ENCODE measurements at places on chromosomes 11 and 22.

DNA sequence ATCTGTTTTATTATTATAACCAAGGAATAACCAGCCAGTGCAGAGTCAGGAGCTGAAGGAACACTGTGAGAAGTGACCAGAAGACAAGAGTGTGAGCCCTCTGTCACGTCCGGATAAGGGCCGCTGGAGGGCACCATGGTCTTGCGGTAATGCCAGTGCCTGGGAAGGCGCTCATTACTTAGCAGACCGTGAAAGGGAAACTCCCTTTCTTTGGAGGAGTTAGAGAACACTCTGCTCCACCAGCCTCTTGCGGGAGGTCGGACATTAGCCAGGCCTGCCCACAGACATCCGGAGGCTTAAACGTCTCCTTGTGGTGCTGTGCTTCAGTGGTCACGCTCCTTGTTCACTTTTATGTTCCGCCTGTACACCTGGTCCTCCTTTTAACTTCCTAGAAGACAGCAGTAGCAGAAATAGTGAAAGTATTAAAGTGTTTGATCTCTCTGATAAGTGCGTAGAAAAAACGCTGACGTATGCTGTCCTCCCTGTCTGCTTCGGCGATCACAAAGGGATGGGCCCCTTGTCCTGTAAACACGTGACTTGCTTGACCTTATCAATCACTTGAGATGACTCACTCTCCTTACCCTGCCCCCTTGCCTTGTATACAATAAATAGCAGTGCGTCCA is 120.6 kb upstream of the LMO1 start:
- peak; percentile 46 for DNase-seq

GRCh38 chr11:70220136-70220535 is 17.0 kb downstream of the FADD start:
- DNase-seq, result no peak

DNA sequence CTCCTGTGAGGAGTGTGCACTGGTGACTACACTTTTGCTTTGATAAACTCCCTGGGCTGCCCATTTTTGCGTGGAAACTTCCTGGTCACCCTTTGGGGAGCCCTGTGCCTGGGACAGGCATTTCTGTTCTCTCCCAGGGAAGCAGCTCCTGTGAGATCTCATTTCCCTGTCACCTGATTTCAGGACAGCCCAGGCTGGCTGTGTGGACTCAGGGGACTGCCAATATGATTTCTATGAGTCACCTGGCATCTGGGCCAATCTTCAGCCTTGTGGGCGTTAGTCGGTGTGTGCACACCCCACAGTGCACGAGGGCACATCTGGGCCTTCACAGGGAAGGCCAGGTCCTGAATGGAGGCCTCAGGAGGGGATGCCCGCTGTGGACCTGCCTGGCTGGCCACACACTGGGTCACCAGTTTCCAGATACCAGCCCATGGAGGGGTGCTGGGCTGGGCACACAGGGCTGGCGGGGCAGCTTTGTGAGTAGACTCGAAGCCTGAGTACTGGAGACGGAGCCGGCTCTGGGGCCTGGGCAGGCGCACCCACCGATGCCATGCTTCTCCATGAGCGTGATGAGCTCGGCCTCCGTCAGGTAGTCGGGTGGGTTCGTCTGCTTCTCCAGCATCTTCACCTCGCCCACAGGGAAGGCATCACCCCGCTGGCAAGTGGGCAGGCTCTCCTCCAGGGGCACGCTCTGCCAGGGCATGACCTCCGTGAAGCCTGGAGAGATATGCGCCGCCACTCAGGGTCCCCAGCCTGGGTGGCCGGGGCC is 9.4 kb upstream of the PPM1F start:
- DNase-seq, result no peak

DNA sequence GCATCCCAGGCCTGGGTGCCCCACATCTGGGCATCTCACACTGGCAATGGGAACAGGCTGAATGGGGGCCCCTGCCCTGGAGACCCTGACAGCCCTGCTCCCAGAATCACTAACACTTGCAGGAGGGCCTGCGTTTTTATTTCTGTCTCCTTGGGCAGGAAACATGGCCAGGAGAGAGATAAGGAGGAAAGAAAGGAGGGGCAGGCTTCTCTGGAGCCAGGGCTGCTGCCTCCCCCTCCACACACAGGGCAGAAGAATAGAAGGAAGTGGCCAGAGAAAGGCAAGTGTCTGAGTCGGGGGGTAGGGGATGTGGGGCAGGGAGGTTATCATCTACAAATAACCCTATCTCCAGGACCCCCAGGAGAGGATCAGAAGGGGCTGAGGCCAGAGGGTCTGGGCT is 25.5 kb upstream of the TSPAN18 start:
- no peak for DNase-seq

DNA sequence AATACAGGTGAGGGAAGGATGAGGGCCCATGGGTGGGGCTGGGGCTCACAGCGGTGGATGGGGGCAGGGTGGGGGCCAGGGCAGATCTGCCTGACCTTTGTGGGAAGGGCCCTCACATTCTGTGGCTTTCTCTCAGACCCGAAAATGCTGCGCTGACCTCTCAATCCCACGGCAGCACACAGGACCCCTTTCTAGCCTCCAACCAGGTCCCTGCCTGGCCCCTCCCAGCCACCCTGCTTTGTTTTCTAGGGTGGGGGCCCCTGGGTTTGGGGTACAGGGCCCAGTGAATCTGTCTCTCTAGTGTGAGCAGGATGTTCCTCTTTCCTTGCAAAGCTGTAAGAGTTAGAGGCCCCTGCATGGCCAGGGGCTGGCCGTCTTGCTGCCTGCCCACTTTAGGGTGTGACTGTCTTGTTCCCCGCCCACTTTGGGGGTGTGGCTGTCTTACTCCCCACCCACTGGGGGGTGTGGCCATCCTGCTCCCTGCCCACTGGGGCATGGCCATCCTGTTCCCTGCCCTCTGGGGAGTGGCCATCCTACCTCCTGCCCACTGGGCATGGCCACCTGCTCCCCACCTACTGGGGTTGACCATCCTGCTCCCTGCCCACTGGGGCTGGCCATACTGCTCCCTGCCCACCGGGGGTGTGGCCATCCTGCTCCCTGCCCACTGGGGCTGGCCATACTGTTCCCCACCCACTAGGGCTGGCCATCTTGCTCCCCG is 11.5 kb downstream of the PARVG start:
- peak; percentile 77 for DNase-seq

- DNase-seq, result no peak
These were observed 27.9 kb downstream of the PIWIL4 start for GRCh38 chr11:94595076-94595475.

DNA sequence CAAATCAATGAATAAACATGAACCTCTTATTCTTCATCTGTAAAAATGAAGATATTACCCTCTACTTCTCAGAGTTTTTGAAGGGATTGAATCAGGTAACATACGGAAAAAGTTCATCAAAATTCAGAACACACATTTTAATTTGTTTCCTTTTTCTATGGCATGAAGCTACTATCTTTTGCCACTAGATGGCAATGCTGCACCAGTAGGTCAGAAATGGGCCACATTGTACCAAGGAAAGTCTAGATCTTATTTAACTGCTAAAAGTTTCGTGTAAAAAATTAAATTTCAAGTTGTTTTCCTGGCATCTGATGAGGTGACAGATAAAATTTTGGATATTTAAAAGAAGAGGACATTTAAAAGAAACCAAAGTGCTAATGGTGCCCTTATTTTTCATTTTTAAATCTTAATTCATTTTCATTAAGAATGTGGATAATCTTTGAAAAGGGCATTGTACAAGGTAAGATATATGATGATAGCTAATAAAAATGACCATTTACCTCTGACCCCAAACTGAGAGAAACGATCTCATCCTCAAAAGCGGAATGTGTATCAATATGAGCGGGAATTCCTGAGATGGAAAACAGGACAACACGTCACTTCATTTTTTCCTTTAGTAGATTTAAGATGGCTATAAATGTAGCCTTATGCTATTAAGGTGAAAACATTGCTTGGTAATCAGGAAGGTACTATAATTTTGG is 16.1 kb downstream of the ALKBH8 start:
- peak; percentile 50 for DNase-seq

DNA sequence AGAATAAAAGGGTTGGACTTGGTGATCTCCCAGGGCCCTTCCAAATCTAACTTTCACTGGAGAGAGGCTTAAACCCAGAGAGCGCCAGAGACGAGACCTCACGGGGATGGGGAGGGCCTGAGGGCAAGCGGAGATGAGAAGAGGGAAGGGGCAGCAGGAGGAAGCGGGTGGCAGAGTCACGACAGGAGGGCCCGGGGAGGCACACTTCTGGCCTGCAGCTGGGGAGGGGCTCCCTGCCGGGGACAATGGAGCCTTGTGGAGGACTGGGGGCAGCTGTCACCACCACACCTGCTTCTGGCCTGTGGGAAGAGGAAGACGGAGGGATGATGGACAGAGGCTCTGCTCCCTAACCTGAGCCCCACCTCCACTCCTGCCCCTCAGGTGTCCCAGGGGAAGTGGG is 40.2 kb downstream of the PDE2A start:
- DNase-seq, result no peak

DNA sequence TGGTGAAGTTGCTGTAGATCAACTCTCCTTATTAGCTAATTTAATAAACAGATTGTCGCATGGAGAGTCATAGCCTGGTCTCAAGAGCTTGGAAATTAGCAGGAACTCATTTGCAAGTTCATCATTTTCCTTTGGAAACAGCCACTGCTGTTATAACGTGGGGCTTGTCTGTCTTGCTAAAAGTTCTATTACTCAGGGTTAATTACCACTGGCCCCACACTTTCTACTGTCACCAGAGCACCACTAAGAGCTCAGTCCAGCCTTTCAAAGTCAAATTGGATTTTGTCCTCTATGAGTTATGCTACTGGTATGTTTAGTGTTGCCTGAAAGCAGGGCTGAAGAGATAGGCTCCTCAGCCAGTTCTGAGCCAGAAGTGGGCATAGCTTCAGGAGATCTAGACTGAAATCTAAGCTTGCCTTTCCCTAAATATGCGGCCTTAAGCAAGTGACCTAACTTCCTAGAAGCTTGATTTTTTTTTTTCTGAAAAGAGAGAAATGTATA is 292.2 kb downstream of the INSC start:
- no peak for DNase-seq

DNA sequence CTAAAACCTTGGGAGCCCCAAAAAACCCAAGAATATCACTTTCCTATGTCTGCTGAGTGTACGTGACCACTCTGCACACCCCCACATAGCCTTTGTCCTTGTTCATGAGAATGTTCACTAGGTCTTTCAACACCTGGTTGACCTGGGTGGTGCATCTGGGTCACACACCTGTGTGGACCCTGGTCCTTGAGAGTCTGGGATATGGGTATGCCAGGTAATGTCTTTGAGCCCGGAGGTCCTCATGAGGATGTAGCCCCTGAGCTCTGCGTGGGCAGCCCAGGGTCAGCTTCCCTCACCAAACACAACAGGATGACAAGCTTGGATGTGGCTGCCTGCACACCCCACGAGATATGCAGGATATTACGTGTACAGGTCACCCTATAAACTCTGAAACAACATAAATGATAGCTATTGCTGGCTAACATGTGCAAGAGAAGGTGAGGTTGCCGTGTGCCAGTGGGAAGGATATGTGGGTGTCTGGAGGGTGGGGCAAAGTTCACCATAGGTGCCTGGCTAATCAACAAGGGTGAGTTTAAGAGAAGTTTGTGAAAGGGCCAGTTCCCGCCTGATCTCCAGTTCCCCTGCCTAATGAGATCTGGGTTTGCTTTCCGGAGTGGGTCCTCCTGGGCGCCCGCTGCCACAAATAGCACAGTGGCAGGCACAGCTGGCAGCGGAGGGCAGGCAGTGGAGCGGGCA is 1.4 kb upstream of the PPARA start:
- peak; percentile 20 for DNase-seq

DNA sequence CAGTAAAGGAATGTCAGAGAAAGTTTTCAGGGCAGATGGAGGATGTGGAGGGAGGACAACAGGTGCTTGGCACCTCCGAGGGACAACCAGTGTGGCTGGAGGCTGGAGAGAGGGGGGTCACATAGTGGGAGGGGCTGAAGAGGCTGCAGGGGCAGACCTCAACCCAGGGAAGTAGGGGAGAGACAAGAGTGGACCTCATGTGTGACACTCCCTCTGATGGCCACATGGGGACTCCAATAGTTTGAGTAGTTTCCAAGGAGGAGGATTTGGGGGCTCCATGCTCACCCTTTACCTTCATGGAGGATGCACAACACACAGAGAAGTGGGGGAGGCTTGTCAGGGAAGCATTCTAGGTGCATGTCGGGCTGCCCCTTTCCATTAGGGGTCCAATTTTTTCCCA is 35.1 kb upstream of the ASPHD2 start:
- no peak for DNase-seq

DNA sequence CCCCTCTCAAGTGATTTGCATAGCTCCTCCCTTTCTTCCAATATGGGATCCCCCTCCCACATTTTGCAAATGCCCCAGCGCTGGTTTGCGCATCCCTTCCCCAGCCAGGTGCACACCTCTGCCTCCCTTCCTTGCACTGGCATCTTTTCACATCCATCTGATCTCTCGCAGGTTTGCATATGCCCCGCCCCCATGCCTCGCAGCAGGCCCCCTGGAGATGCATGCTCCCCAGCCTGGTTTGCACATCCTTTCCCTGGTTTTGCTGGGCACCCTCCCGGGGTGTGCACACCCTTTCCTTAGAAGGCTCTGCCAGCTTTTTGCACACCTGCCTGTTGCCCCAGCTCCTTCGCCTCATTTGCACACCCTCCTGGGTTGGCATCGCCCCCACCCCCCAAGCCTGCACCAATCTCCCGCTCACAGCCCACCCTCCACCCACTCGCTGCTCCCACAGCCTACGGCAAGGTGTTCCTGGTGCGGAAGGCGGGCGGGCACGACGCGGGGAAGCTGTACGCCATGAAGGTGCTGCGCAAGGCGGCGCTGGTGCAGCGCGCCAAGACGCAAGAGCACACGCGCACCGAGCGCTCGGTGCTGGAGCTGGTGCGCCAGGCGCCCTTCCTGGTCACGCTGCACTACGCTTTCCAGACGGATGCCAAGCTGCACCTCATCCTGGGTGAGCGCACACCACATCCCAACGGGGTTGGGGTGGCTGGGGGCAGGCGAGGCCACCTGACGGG is 917 bp downstream of the RPS6KA4 start:
- DNase-seq, result peak; percentile 78

DNA sequence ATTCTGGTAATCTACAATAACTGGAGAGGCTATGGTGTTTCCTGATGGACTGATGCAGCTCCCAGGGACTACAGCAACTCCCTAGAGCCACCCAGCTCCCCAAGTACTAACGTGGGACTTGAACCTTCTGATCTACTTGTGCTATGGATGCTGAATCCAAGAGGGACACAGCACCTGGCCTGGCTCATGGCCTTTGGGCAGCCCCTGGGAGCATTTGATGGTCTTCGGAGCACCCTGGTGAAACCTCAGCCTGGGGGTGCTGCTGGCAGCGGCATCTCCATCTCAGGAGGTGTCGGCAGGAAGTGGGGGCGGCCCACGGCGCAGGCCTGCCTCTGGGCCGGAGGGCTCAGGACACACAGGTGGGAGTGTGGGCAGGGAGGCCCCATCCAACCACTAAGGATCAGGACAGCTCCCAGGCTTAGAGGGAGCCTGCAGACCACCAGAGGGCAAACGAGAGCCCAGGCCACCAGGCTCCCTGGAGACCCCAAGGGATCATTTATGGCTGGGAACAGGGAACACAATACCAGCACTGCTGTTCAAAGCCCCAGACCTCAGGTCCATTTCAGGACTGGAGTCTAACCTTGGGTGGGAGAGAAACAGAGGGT is 8.7 kb downstream of the EHD1 start:
- no peak for DNase-seq
